ENCODE measurements at places on chromosomes 6 and 20.

DNA sequence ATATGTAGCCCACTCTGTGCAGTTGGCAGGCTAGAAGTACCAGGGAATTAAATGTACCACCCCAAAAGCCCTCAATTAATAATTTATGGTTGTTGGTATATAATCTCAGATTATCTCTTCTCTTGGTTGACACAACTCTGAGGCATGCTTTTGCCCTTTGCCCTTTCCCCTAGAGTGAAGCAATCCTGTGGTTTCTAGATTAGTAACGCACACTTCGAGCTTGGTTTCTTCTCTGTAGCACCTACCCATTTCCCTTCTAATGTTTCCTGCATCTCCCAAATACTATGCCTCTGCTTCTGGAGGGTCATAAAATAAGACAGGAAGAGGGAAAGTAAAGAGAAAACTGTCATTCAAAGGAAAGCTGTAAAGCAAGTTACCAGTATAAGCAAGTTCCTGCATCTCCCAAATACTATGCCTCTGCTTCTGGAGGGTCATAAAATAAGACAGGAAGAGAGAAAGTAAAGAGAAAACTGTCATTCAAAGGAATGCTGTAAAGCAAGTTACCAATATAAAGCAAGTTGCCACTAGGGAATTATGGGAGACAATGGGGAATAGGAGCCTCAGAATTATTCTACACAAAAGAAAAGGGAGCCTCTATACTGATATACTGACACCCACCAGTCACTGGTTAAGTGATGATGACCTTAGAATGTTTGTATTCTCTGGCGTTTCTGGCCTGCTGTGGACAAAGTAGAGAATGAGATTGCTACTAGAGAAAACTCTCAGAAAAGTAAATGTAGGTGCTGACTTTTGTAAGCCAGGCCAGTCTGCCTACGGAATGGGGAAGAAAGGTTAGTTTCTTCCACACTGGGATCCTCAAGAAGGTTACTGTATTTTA lies 862.6 kb upstream of the MAN1A1 start:
- no peak for DNase-seq

- DNase-seq: no peak
Observed at GRCh38 chr6:138640028-138640427, 133.5 kb upstream of the CCDC28A start.

GRCh38 chr6:52503851-52504781 lies 72.7 kb downstream of the TRAM2 start:
- DNase-seq: no peak

GRCh38 chr6:33014841-33015634 lies 5.6 kb upstream of the HLA-DOA start:
- DNase-seq: peak; percentile 93

- no peak for DNase-seq
Observed at GRCh38 chr6:135233686-135234491, 52.8 kb downstream of the MYB start.

DNA sequence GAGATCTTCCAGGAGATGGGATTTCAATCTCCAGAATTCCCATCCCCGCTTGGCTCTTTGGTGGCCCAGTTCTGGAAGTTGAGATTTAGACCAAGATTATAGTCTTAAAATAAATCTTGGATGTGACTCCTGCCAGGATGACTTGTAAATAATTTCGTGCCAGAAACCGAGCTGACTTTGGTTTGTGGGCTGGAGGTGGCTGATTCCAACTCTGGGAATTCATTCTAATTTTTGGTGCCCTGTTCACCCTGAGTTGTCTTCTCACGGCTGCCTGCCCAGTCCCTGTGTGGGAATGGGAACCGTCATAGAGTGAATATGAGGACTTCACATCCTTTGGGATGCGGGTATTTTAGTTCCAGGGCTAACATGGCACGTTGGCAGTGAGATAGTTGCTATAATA lies 64.8 kb downstream of the JARID2 start:
- no peak for DNase-seq

- DNase-seq: no peak
Observed at GRCh38 chr6:132236744-132237143, 164.5 kb downstream of the MOXD1 start.

DNA sequence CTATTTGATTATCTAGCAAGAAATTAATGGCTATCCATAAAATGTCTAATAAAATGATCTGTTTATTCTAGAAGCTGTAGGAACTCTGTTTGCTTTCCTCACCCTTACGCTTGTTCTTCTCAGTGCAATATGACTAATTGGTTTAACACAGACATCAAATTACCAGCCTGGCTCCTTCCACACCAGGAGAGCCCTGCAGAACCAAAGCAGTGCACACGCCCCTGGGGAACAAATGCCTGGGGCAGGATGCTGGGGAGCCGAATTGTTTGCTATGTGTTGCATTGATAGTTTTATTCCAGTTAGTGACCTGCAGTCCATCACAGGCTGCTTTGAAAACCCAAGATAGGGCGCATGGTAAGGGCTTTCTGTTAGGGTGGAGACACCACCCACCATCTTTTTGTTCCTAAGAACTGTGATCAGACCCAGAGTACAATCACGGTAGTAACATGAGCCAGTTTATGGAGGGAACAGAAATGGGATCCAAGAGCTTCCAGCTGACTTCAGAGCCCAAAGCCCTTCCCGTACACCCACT lies 126.4 kb upstream of the CD93 start:
- DNase-seq: no peak

DNA sequence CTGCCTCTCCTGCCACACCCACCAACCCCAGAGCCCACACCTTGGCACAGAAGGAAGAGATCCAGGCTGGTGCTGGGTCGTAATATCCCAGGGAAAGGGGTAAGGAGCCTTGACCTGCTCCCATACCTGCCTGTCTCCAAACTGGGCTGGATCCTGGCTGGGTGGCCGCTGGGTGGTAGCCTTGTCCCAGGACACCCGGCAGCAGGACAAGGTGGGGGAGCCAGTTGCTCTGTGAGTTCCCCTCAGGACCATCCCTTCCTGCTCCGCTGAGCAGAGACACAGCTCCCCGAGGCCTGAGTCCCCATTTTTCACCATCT lies 58.8 kb downstream of the UBE2V1 start:
- no peak for DNase-seq

DNA sequence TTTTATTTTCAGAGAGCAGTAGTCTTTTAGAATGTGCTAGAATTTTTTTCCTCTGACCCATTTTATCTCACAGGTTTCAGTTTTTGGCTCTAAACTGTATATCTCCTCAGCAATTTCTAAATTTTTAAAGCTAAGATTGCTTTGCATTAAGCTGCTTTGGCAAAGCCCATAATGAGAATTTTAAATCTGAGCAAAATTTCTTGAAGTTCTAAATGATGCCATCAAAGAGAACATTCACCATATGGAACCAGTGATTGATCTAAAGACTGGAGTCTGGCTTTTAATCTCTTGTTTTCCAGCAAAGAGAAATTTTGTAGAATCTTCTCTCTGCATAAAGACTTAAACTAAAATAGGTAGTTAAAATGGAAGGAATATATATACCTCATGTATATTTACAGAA lies 313.6 kb downstream of the TBC1D32 start:
- no peak for DNase-seq

GRCh38 chr6:31332637-31333602 lies 24.1 kb downstream of the HLA-B start:
- no peak for DNase-seq

GRCh38 chr20:45290677-45291355 lies 15.8 kb upstream of the RBPJL start:
- peak; percentile 90 for DNase-seq

GRCh38 chr6:54008589-54008988 lies 102.7 kb upstream of the MLIP start:
- no peak for DNase-seq

GRCh38 chr20:51738877-51739447 lies 29.2 kb downstream of the ATP9A start:
- DNase-seq: no peak

DNA sequence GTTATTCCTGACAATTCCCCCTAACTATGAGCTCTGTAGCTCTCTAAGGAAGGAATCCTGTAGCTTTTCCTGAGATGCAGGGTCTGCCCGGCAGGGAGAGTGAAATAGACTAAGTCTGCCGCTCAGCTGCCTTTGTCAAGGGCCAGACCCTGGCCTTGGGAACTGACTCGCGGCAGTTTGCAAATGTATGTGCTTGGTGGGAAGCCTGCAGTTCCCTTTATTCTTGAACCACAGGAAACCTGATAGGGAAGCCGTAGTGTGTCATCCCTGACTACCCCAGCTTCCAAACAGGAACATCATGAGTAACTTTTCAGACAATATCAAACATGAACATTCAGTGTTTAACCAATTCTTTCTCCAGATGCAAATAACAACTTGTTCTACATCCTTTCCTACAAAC lies 78.7 kb upstream of the IFNGR1 start:
- DNase-seq: no peak

- no peak for DNase-seq
Observed at GRCh38 chr6:151154418-151154817, 85.3 kb upstream of the AKAP12 start.

- no peak for DNase-seq
Observed at GRCh38 chr6:4287811-4288244, 152.5 kb upstream of the ECI2 start.

DNA sequence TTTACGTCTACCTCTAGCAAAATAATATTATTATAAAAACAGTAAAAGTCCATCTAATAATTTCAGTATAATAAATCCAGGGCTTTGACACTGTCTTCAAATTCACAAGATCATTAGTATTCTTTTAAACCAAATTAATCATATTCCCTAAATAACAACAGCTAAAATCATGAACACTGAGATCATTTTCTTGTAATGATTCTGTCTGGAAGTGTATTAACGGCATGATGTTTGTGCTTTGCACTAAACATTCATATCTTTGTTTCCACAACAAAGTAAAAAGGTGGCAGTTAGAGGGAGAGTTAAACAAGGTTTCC lies 18.8 kb downstream of the HIVEP2 start:
- DNase-seq: no peak

- no peak for DNase-seq
Observed at GRCh38 chr6:166781331-166781730, 154.3 kb upstream of the RPS6KA2 start.

DNA sequence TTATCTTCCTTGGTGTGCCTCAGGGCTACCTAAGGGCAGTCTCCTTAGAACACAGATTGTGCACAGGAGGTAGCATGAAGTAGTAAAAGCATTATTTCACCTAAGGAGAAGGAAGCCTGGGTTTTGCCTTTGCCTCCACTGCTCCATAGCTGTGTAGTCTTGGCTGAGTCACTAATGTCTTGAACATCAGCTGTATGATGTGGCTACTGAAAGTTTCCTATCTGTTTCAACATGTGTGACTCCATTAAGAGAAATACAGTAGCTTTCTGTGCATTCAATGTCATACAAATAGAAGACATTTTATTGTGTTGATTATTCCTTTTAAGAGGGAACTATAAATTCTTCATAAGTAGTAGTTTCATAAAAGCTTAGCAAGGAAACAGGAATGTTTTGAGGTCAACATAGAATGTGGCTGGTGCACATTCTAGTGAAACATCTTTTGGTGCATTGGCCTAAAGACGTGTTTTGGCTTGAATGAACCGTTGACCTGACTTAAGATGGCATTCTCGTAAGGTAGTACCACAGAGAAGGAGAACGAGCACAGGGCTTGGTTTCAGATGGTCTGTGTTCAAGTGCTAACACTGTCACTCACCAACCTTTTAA lies 70.6 kb downstream of the CTNNBL1 start:
- no peak for DNase-seq

- no peak for DNase-seq
Observed at GRCh38 chr20:61178551-61179071, 73.5 kb upstream of the CDH4 start.

DNA sequence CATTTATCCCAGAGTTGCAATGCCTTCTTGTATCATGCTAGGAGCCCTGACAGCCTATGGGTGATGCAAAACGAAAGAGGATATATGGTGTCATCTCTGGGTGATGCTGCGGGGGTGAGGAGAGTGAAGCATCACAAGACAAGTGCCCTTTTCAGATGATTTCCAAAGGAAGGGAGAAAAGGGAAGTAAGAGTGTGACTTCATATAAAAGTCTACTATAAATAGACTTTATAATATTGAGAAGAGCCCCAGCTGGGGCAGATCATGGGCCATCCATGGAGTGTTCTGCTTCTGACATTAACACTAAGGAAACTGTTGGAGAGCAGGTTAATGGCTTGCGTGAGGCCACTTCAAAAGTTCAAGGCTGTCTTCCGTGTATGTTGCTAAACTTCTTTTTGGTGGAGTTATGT lies 4.4 kb downstream of the CD83 start:
- DNase-seq: peak; percentile 47

GRCh38 chr6:166766769-166767168 lies 139.7 kb upstream of the RPS6KA2 start:
- DNase-seq: no peak

GRCh38 chr20:37723668-37724067 lies 29.8 kb downstream of the CTNNBL1 start:
- DNase-seq: no peak

GRCh38 chr6:151160929-151161757 lies 78.6 kb upstream of the AKAP12 start:
- peak; percentile 26 for DNase-seq

- no peak for DNase-seq
Observed at GRCh38 chr6:148814082-148814790, 67.4 kb downstream of the UST start.

- peak; percentile 71 for DNase-seq
Observed at GRCh38 chr20:10225439-10226060, 6.9 kb downstream of the SNAP25 start.

DNA sequence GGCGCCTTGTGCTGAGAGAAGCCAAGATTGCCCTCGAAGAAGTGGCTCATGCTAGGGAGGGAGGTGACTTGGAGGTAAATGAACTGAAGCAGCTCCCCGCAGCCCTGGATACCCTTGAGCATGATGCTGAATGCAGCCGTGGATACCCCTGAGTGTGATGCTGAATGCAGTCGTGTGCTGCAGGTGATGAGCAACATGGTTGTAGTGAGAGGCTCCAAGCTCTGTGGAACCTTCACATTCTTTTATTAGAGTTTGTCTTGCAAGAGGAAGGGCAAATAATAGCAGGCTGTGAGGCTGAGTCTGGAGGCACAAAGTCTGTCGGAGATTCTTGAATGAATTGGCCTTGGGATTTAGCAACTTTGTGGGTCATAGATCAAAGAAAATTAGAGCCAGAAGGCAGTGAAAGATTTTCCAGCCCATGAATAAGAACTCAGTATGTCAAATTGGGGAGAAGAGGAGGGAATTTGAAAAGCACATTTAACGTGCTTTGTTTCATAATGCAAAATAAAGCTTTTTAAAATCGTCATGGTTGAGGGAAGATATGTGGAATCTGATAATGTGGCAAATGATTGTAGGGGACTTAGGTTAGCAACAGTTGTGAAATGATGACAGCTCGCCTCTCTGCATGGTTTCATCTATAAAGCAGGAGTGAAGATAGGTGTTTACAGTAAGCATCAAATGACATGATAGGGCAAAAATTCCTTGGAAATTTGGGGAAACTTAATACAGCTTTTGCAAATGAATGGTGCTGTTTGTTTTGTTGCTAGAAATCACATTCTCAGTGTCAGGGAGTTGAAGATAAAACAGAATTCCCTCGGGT lies 120.1 kb upstream of the TIAM2 start:
- DNase-seq: peak; percentile 56

- no peak for DNase-seq
Observed at GRCh38 chr6:6152060-6152459, 145.3 kb upstream of the NRN1 start.

GRCh38 chr6:151414641-151415260 lies 23.4 kb upstream of the ZBTB2 start:
- DNase-seq: no peak
